ENCODE measurements at places on chromosomes 6 and 20. TPM values are rescaled to one million over a fixed set of nuclear protein-coding genes. Genes with fewer than 3 reads are reported as not detected.
A peak's percentile ranks its signal among the peaks of the same experiment; 100 is the strongest.

DNA sequence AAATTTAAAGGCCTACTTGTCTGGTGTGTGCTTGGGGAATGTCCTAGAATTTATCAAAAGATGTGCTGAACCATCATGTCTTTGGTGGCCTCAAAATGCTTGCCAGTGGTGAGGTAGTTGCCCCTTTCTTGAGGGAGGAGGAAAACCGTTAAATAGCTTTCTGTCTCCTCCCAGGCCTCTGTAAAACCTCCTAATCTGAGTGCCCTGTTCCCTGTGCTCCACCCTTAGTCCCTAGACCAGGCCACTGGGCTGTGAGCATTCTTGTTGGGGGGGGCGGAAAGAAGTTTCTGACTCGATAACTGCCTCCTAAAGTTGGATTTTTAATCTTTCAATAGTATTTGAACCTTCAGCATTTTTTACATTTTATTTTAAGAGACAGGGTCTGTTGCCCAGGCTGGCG, 23.1 kb downstream of the JARID2 start:
- no peak for DNase-seq

DNA sequence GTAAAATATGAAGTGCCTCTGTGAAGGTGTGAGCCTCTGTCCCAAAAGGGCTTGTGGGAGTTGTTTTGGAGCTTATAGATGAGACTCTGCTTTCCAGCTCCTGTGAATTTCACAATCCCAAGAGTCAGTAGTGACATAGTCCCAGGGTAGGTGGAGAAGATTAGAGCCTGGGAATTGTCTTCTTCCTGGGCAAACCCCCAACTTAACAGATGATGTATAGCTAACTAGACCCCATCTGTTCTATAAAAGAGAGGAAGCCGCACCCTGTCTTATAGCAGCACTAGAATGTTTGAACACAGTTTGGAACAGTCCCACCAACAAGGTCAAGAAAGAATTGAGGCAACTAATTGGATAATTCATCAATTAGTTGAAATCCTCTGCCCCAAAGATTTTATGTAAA, 294.7 kb downstream of the ZNF217 start:
- no peak for DNase-seq

DNA sequence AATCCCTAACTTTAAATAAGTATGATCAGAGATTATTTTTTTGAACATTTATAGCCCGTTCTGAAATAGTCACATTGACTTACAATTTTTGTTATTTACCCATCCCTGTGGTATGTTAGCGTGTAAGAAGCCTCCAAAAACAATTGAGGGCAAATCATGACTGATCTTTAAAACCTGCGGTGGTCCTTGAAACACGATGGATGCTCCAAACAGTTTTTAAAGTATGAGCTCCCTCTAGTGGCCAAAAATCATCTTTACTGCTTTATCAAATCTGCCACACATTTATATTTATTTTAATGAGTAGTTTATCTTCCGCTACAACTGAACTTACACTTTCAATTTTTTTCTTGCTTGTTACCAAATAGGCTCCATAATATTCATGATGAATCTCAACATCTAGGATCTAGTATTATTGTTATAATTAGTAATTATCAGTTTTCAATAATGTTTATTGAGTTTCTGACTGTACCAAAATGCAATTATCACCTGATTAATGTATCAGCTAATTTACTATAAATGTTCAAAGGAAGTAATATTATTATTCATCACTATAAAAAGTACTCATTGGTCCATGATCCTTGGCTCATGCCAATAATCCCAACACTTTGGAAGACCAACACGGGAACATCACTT, 52.2 kb downstream of the MARCKS start:
- peak; percentile 20 for DNase-seq

The MRAP2 gene
- polyA plus RNA-seq: 1.7 TPM

DNA sequence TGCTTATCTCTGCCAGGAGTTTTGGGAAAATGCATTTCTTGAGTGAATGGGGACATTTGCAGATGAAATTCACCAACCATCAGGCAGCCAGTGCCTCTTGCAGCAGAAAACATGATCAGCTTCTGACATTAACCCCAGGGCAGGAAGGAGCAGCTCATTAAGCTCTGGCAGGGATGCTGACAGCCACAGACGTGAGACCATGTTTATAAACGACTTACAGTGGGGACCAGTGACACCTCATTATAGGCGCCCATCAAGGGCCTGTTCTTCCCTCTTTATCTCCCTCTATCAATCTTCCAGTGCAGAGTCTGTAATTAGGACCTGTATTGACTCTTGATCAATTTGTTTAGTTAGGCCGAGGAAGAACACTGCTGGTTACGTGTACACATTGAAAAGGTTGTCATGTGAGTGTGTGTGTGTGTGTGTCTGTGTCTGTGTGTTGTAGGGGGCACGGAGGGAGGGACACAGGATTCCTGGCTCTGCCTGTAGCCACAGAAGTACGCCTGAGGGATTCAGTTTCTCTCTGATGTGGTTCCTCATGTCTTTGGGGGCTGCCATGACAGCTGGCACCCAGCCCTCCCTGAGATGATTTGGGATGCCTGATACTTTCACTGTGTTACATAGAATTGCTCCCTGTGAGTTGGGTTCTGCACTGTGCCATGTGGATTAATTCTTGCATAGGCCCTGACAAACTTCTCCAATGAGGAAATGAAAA, 428.4 kb upstream of the CHD6 start:
- no peak for DNase-seq

The MRPL2 gene
- 56.1 TPM for polyA plus RNA-seq

DNA sequence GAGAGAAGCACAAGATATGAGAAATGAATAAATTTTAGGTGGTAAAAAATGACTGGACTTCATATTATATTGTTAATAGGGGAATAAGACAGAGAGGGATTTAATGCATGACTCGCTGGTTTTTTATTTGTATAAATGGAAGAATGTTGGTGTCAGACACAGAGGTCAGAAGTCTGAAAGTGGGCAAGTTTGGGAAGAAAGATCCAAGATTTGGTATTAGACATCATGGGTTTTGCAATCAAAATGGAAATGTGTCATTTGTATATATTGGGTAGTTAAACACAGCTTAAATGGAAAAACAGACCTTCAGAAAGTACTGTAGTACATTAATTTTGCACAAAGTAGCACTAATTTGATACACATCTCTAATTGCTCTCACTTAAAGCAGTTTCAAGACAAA, 96.2 kb downstream of the EYA4 start:
- no peak for DNase-seq

The TUBB2B gene
- polyA plus RNA-seq: 54.3 TPM

DNA sequence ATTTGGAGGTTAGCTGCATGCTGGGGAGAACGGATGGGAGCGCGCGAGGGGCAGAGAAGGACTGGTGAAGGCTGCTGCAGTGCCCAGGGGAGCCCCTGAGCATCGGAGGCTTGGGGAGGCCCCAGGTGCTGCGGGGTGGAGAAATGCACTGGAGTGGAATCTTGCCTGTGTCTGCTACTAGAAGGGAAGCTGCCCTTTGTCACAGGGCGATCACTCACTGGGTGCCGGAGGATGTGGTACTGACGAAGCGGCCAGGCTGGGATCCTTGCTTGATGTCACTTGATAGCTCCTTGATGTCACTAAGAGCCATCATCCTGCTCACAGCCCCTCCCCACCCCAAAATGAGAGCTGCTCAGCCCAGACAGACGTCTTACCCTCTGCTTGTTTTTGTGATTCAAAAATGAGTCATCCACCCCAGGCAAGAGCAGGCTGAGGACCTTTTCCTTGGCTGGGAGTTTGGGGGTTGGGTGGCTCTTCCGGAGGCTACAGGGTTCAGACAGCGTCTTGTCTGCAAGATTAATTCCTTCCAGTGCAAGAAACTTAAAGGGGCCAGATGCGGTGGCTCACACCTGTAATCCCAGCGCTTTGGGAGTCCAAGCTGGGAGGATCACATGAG, 62.6 kb upstream of the PMEPA1 start:
- DNase-seq: peak; percentile 19

The PDE10A gene
- polyA plus RNA-seq: 2.7 TPM

- no peak for DNase-seq
Observed at GRCh38 chr20:58555078-58555765, 40.0 kb upstream of the APCDD1L start.

The TBXT gene
- 0.04 TPM for polyA plus RNA-seq

DNA sequence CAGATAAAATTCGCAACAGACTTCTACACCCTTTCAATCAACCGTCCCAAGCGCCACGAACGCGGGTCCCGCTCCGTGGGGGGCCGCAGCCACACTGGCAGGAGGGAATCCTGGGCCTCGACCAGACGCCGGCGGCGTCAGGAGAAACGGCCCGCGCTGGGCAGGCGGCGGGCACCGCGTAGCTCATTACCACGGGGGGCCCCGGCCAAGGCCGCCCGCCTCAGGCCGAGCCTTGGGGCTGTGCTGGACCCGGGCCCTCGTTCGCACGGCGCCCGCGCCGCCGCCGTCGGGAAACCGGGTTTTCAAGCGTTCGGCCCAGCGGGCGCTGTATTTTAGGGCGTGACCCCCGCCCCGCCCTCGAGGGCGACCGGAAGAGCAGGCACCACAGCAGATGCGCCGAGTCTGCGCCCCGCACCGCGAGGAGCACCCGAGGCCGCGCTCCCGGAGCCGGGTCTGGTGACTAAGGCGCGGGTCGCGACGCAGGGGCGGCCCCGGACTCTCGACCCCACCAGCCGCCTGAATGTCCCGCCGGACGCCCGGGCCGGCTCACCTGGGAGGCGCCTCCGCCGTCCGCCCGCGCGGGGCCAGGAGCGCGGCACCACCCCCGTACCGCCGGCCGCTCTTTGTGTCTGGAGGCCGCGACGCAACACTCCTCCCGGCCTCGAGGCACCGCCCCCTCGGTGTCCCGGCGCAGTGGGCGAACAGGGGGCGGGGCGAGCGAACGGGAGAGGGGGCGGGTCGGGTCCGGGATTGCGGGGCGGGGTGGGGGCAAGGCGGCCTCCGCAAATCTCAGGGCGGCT, at the start of gene NINL:
NINL (minus strand) TSS at position 627 of the 800 bp plus-strand sequence. CDS start 58,944 bp downstream, outside the sequence.
- peak; percentile 59 for DNase-seq

GRCh38 chr6:81950877-81951276, 198.4 kb upstream of the TENT5A start:
- no peak for DNase-seq

- DNase-seq: no peak
Observed at GRCh38 chr20:64129146-64129782, 21.9 kb upstream of the NPBWR2 start.

The XKR7 gene
- polyA plus RNA-seq: 0.81 TPM

GRCh38 chr20:10304471-10305046, 85.9 kb downstream of the SNAP25 start:
- DNase-seq: no peak

DNA sequence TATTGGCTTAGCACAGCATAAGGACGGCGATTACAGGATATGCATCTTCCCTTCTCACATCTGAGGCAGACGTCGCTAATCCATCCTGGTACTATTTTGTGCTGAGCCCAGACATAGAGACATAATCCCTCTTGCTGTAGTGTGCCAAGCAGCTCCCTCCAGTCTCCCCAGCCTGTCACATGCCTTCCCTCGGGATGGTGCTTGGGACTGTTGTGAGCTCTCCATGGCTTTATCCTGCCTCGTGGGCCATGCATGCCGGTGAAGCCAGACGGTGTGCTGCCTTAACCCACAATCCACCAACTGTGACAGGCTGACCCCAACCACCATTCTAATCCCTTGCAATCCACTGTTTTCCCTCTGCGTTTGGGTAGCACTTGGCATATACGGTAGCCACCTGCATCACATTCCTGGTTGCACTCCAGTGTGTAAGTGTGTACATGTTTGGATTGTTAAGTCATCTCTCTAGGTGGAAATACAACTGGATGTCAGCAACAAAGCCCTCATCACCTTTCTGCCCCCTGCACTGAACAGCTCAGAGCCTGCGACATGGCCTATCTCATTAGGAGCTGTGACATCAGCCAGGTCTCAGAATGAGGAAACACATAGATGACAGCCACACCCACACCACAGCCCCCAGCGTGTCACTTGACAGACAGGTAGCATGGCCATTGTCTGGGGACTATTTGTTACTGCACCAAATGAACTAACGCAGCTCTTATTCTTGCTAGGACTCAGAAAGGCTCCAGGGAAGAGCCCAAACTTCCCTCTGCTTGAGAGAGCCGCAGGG, 374.8 kb upstream of the CDH4 start:
- DNase-seq: no peak

DNA sequence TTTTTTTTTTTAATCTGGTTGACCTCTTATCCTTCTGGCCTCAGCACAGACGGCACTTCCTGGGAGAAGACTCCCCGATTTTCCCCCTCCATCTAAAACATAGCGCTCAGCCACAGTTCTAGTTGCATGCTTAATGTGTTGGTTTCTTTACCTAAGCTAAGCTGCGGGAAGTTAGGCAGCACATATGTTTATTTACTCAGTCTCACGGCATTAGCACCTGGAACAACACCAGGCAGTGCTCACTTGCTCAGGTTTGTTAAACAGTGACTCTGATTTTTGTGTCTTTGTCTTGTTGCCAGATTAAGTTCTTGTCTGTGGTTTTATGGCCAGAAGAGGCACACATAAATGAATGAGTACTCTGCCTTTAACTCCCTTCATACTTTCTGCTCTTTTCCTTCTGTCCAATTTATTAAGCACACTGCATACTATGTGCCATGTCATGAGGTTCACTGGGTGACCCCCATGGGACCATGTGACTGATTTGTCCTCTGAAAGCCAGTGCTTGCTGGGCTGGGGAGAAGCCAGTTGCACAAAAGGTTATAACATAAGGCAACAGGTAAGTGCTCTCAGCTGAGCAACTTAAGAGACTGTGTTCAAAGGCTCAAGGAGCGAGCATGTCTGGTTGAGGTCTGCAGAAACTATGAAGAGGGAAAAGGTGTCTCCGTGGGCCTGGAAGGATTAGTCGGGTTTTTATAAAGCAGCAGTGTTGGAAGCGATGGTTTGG, 93.6 kb downstream of the RPP40 start:
- DNase-seq: no peak

GRCh38 chr6:30260036-30260504, 46.9 kb upstream of the TRIM26 start:
- DNase-seq: peak; percentile 11

GRCh38 chr6:82078286-82078908, 169.1 kb downstream of the IBTK start:
- no peak for DNase-seq

DNA sequence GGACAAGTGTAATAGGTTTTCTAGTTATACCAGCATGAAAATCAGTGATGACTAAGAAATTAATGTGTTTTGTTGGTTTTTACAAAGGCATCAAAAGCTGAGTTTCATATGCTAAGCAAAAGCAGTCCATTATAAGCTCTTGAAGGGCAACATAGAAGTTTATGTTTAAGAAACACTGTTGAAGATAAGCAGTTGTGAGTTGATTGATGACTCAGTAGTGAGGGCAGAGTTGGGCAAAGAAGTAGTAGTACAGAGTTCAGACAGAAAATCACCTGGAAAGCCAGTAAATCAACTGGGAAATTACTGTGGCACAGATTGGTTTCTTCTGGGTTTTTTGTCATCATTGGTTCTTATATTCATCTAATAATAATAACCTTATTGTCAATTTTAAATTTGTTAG, 78.0 kb upstream of the SMIM8 start:
- DNase-seq: peak; percentile 36

GRCh38 chr20:50310673-50311051, 120.0 kb downstream of the CEBPB start:
- DNase-seq: no peak

The HAO1 gene
- polyA plus RNA-seq: not detected

The RAET1L gene
- not detected for polyA plus RNA-seq

Data from large intestine (tissue), 12 donors.